ENCODE measurements at places on chromosomes 7 and 10.

GRCh38 chr10:69377933-69378332, 38.8 kb downstream of the TACR2 start:
- no peak for DNase-seq

- no peak for DNase-seq
Observed at GRCh38 chr10:124296121-124296812, 122.5 kb downstream of the OAT start.

- no peak for DNase-seq
Observed at GRCh38 chr7:36663481-36663880, 60.8 kb downstream of the AOAH start.

- DNase-seq = no peak
Observed at GRCh38 chr7:133139350-133139749, 57.5 kb upstream of the CHCHD3 start.

GRCh38 chr7:41005374-41005901, 697.5 kb downstream of the INHBA start:
- no peak for DNase-seq
